Amygdala (tissue), 56 donors: ENCODE measurements at places on chromosomes 4 and X.

DNA sequence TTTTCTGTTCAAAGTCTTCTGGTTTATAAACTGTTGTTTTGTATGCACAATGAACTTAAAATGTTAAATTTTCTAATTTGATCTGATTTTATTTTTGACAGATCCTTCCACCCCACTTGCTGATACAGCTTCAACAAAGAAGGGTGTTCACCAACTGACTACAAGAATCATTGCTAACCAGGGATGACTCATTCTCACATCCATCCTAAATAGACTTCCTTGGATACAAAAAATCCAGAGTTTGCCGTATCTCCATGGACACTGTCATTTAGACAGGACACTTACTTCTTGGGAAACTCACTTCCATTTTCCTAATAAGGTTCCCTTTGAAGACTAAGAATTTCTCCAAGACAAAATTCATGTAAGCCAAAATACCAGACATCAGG, 111.6 kb upstream of the NWD2 start:
- no peak for DNase-seq

DNA sequence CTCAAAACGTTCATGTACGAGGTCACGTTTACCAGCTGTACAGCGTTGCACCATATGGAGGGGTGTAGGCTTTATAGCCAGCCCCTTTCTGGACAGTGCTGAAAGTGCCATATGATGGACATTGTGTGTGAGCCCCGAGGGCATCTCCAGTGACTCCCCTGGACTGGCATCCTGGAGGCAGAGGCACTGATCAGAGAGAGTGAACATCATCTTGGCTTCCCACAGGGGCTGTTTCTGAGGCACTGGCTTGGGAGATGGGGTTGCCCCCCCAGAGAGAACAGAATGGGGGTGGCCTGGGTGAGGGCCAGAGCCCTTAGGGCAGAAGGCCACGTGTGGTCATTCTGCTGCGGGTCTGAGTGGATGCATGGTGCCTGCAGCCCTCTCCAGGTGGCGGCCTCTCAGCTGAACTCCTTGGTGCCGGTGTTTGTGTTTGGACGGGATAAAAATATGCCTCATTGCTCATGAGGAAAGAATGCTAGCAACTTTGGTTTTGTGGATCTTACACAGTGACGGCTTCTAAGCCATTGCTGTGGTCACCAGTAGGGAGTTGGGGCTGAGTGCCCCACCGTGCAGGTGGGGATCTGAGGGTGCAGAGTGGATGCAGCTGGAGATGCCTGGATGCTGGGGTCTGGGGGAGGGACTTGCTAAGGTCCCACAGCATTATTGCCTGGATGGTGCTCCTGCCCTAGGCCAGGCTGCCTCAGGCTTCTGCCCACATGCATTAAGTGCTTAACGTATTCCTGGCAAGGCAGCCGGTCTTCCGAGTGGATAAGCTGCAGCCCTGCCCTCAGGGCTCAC, 3.4 kb downstream of the WFS1 start:
- no peak for DNase-seq

DNA sequence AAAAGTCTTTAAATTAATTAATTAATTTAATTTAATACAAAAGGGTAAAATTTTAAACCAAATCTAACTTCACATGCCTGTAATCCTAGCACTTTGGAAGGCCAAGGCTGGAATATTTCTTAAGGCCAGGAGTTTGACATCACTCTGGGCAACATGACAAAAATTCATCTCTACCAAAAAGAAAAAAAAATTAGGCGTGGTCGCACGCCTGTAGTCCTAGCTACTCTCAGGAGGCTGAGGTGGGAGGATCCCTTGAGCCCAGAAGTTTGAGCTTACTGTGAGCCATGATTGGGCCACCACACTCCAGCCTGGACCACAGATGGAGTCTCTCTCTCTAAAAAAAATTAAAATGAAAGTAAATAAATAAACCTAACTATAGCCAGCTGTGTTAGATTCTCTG, 39.2 kb upstream of the ANTXR2 start:
- DNase-seq: no peak

- no peak for DNase-seq
Observed at GRCh38 chrX:69311936-69312670, 146.8 kb upstream of the PJA1 start.

GRCh38 chr4:92988301-92988700, 684.5 kb downstream of the GRID2 start:
- no peak for DNase-seq

DNA sequence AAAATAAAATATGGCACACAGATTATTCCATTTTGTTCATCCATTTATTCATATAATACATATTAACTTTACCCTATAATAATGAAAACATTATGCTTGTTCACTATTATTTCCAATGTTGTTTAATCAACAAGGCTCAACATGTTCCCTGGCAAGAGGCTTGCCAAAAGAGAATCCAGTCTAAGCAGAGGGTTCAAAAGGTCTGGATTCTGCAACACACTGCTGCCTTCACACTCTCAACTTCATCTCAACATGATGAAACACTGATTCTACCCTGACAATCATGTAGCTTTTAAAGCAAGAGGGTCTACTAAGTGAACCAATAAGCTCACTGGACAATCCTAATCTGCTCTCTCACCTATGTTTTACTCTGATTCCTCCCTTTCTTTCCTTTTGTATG, 101.1 kb downstream of the MID1 start:
- DNase-seq: no peak

- DNase-seq: no peak
Observed at GRCh38 chr4:34158878-34159277, 2085.4 kb downstream of the ARAP2 start.

GRCh38 chrX:13043138-13043537, 1.3 kb downstream of the FAM9C start:
- DNase-seq: no peak

DNA sequence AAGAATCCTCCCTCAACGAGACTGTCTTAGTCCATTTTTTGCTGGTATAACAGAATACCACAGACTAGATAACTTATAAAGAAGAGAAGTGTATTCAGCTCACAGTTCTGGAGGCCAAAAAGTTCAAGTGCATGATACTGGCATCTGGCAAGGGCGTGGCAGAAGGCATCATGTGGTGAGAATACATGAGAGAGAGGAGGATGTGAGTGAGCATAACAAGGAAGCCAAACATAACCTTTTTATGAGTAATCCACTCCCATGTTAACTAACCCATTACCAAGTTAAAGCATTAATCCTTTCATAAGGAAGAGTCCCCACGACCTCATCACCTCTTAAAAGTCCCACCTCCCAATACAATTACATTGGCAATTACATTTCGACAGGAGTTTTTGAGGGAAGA, 504.6 kb downstream of the IQCM start:
- DNase-seq: no peak

DNA sequence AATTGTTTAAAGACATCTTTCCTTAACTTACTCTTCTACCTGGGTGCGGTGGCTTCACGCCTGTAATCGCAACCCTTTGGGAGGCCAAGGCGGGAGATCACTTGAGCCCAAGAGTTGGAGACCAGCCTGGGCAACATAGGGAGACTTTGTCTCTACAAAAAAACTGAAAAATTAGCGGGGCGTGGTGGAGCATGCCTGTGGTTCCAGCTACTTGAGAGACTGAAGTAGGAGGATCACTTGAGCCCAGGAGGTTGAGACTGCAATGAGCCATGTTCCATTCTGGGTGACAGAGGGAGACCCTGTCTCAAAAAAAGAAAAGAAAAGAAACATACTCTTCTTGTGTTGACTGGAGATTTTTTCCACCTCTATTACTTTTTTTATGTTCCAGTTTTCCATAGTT, 181.9 kb downstream of the RAPGEF2 start:
- DNase-seq: no peak

DNA sequence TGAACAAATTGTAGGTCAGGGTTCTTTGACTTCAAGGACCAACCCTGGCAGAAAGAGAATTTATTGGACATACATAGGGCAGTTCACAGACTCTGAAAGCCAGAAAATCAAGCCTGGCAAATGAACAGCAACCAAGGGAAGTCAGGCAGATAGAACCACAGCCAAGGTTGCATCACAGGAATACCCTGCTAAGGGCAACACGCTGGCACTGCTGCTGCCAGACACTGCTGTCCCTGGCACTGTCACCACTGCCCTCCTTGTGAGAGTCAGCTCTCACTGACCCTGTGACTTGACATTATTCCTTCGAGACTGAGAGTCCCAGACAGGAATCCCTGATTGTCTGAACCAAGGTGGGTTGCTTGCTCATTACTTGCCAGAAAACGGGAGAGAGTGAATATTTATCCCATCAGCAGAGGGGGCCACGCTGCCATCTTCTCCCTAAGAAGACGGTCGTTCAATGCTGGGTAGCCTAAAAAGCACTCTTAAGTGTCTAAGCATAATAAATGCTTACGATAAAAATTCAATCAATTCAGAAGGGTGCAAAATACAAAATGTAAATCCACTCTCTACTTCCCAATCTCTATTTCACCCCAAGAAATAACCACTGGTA, 23.2 kb upstream of the PTTG2 start:
- no peak for DNase-seq
